ENCODE measurements at places on chromosomes 2 and 18.

GRCh38 chr2:54204476-54204875, 51.6 kb downstream of the TSPYL6 start:
- DNase-seq: no peak

GRCh38 chr2:160156100-160156499, 44.0 kb downstream of the ITGB6 start:
- DNase-seq: no peak

DNA sequence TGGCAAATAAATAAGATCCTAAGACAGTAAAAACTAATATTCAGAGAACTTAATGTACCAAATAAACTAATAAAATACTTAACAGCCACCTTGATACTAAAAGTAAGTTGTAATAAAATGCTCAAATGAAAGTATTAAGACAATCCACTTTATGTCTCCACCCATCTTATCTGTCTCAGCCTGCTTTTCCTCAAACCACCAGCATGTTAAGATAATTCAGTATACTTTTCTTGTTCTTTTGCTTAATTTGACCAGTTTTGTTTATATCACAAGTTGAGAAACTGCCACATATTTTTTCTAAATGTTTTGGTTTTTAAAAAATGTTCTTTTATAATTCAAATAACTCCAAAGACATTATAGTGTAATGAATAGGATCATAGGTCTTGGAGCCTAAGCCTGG, 142.0 kb downstream of the MBD5 start:
- DNase-seq: no peak

DNA sequence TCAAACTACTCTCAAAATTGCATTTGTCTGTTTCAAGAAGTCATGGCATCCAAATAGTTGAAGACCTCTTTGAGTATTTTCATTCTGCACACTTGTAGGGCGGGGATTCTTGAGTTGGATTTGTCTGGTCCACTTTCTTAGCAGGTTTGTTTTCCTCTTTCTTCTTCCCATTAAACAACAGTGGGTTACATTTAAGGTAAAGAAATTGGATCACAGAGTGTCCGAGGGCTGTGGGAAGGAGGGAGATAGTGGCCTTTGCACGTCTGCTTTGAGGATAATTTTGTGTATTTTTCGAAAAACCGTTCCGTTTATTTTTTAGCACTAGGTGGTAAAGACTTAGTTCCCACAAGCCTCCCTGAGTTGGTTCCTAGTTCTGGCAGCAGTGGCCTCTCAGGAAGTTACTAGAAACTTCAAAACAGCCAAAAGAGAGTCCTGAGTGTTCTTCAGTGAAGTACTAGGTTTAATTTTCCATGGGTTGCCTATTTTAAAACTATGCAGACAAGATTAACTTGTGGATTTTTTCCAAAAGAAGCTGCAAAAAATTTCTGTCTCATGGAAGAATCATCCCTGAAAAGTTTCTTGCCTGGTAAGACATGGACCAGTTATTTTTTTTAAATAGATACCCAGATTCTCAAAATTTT, 107.9 kb downstream of the CDC42EP3 start:
- DNase-seq: no peak

- peak; percentile 40 for DNase-seq
These were observed 59.6 kb downstream of the LONRF2 start for GRCh38 chr2:100262555-100263320.

DNA sequence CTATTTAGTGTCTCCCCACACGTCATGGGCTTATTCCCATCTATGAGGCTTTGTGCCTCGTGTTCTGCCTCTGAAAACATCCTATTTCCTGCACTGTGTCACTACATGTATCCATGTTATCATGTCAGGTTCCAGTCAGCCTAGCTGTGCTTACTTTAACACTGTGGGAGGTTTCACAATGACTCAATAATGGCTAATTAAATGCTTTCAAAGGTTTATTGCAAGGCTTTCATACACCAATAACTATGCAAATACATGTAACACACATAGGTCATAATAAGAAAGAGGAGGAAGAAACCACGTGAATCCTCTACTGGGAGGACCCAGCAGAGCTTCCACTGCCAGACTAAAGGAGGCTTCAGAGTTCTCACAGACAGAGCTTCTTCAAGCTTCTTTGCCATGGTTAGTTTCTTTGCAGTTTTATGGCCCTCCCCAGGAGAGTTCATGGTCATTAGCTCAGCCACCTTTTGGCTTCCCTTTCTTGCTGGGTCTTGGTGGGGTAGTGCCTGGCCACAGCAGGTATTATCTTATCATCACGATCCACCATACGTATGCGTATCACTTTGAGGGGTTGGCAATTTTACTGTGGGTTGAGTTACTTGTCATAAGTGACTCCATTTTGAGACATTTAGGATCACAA, 5.1 kb upstream of the COLEC12 start:
- no peak for DNase-seq

- no peak for DNase-seq
These were observed 68.8 kb upstream of the PIK3C3 start for GRCh38 chr18:41886126-41886807.

DNA sequence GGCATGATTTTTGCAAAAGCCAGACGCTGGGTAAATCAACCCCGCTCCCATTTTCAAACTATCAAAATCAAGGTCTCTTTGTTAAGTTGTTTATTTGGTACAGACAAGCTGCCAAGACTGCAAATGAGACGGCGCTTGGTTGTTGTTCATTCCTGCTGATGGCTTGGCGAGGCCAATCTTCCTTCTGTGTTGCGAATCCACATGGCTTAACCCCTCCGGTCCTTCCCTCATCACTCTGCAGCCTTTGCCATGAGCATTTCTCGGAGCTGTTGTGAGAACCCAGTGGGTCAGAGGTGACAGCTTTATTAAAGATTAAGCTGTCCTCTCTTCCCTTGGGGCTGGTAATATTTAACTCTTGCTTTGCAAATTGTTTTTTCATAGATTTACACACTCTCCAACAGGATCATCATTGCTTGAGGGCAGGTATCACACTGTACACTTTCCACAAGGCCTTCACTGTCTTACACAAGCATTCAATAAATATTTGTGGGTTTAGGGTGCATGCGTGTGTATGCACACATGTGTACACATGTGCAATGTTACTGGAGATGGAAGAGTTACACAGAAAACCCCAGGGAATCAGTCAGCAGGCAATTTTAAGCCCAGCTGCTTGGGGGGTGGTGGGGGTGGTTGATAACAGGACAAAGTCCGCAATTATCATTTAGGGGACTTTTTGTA, 27.8 kb upstream of the KCNF1 start:
- no peak for DNase-seq

- DNase-seq: peak; percentile 45
These were observed 63.0 kb downstream of the TANK start for GRCh38 chr2:161223139-161223732.

GRCh38 chr2:31386648-31387047, 27.9 kb downstream of the XDH start:
- no peak for DNase-seq

DNA sequence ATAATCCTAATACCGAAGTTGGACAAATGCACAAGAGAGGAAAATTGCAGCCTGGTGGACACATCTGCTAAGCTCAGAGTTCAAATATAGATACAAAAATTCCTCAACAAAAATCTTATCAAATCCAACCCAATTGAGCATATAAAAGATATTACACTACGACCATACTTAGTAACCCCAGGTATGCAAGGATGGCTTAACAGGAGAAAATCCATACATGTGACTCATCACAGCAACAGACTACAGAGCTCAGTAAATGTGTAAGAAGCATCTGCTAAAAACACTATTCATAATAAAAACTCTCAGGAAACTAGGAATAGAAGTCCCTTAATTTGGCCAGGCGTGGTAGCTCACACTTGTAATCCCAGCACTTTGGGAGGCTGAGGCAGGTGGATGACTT, 28.3 kb downstream of the HS6ST1 start:
- no peak for DNase-seq

DNA sequence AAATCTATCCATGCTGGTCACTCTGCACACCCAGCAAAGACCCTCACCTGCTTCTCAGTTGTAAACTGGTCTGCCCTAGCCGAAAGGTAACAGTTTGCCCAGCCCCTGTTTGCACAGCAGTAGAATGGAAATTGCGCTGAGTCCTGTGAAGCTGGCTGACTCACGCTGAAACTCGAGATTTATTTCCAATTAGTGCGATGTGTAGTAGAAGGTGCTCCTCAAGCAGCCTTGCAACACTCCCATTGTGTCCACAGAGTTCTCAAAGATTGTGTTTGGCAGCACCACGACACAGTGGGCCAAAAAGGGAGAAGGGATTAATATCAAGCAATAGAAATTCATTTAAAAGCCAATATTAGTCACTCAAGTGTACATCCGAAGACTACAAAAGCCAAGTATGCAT, 21.7 kb upstream of the APCDD1 start:
- DNase-seq: no peak

- DNase-seq: no peak
These were observed 100.8 kb upstream of the MAP2 start for GRCh38 chr2:209322905-209323512.

DNA sequence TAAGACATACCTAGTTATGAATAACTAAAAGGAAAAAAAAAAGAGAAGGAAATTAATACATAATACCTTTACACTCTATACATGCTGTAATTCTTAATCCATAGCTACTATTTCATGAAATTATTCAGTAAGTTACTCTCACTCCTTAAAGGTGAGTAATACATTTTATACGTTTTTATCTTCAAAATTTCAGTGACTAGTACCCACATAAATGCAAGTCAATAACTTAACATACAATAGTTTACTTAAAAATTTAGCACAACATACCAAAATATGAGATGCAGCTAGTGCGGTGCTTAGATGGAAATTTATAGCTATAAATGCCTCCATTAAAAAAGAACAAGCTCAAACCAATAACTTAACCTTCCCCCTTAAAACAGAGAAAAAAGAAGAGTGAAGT, 36.0 kb upstream of the DTNB start:
- DNase-seq: no peak

- no peak for DNase-seq
These were observed 2.3 kb upstream of the KIF1A start for GRCh38 chr2:240822280-240822847.

GRCh38 chr2:175049661-175050060, 44.5 kb upstream of the CHN1 start:
- DNase-seq: no peak

- DNase-seq: no peak
These were observed 1.6 kb upstream of the TMBIM1 start for GRCh38 chr2:218293715-218294429.

GRCh38 chr2:65026704-65027464, 29.3 kb upstream of the CEP68 start:
- DNase-seq: no peak

DNA sequence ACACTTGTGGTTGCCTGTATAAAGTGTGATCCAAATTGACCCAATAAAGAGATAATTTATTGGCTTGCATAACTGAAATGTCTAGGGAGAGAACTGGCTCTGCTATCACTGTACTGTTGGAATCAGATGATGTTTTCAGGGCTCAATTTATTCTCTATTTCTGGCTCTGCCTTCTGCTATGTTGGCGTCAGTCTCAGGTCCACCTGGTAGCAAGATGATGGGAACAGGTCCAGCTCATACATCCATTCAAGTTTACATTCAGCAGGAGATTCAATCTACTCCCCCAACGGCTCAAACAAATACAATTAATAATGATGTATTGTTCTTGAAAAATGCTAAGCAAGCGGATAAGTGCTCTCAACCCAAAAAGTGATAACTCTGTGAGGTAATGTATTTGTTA, 297.7 kb upstream of the SYT4 start:
- DNase-seq: no peak

GRCh38 chr2:229141424-229142025, 129.6 kb downstream of the PID1 start:
- no peak for DNase-seq
